Fibroblast of upper back skin (primary cell): ENCODE measurements at places on chromosomes 3 and 15.

- DNase-seq, result no peak
Measured at GRCh38 chr15:60787837-60788691, 309.1 kb upstream of the ICE2 start.

GRCh38 chr15:29074045-29074444 lies 188.3 kb downstream of the APBA2 start:
- DNase-seq, result no peak

DNA sequence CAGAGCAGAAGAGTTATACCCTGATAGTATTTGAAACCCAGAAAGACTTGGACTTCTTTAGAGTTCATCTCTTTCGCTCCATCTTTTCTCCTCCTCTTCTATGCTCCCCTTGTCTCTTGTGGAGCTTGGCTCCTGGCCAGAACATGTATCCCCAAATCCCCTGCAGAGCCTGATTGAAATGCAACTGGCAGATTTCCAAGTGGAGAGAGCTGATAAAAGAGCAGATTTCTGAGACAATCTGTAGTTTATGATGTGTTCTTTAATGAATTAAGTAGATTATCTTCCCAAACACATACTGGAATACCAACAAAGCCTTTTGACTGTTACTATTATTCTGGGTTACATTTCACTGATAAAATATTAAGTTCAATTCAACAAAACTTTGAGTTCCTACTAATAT lies 33.4 kb downstream of the UNC13C start:
- no peak for DNase-seq

DNA sequence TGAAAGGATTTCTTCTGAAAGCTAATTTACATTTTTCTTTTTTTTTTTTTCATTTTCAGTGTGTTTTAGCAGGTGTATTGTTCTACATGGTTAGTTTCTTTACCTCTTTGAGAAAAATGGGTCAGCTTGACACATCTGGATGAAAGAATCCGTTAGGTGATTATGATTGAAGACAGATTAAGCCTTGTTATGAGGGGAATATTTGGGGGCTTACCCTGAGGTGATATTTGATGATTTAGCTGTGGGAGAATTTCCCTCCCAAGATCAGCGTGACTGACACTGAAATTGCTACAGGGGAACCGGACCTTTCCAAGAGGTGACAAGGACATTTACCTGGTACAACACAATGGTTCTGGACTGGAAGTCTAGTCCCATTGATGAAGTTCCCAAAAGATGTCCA lies 147.5 kb downstream of the NFKBIZ start:
- no peak for DNase-seq

DNA sequence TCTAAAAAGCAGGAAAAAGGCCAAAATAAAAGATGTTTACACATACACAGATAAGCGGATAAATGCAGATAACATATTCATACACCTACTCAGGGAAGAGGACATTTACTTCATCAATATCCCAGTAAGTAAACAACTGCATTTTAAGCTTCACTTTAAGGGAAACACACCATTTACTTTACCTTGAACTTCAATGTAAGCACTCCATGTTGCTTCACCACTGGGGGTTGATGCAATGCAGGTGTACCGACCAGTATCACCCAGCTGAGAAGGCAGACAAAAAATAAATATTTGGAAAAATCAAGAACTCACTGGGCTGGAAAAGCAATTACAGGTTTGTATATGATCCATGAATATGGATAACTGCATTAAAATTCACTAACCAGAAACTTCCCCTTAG lies 1099.5 kb downstream of the ROBO1 start:
- DNase-seq, result no peak

DNA sequence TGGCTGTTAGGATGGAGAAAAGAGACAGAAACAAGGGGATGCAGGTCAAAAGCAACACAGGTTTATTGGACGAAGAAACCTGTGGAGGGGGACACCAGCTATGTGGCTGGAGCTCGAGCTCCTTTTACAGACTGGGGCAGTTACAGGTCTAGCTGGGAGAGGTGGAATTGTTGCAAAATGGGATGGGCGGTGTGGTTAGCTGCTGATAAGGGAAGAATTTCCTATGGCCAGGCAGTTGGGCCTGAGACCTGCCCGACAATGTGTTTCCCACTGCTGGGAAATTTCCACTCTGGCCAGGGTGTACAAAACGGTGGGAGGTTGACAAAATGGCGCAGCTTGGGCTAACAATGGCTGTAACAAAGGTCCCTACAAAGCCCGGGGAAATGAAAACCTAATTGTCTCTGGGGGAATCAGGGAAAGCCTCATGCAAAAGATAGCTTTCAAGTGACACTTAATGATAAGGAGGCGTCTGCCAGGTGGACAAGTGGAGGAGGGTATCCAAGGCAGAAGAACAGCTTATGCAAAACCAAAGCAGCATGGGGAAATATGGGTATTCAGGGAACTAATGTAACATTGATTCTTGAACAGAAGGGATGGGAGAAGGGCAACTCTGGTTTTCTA lies 137.4 kb upstream of the SGO1 start:
- no peak for DNase-seq

DNA sequence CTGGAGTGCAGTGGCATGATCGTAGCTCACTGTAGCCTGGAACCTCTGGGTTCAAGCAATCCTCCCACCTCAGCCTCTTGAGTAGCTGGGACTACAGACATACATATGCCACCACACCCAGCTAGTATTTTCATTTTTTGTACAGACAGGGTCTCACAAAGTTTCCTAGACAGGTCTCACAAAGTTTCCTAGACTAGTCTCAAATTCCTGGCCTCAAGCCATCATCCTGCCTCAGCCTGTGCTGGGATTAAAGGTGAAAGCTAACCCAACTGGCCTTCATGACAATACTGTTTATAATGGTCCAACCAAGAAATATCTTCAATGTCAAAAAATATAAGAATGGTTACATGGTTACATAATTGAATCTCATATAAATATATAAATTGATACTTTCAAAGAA lies 24.0 kb downstream of the GPR176 start:
- DNase-seq, result no peak

- DNase-seq, result no peak
Measured at GRCh38 chr3:144059481-144059880, 87.9 kb downstream of the DIPK2A start.

- peak; percentile 62 for DNase-seq
Measured at GRCh38 chr3:181623924-181624694, 87.6 kb upstream of the SOX2 start.

GRCh38 chr3:11172096-11172690 lies 17.9 kb downstream of the HRH1 start:
- no peak for DNase-seq

GRCh38 chr3:157844216-157844615 lies 262.0 kb downstream of the SHOX2 start:
- no peak for DNase-seq

DNA sequence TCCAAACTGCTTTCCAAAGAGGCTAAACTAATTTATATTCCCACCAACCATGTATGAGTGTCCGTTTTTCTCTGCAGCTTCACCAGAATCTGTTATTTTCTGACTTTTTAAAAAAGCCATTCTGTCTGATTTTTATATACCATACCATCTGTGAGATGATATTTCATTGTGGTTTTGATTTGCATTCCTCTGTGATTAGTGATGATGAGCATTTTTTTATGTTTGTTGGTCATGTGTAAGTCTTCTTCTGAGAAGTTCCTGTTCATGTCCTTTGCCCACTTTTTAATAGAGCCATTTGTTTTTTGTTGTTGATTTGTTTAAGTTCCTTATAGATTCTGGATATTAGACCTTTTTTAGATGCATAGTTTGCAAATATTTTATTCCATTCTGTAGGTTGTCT lies 179.4 kb upstream of the ALCAM start:
- peak; percentile 20 for DNase-seq

GRCh38 chr15:70521576-70522322 lies 241.6 kb downstream of the UACA start:
- DNase-seq, result no peak

- no peak for DNase-seq
Measured at GRCh38 chr15:49810720-49811119, 189.9 kb downstream of the DTWD1 start.

DNA sequence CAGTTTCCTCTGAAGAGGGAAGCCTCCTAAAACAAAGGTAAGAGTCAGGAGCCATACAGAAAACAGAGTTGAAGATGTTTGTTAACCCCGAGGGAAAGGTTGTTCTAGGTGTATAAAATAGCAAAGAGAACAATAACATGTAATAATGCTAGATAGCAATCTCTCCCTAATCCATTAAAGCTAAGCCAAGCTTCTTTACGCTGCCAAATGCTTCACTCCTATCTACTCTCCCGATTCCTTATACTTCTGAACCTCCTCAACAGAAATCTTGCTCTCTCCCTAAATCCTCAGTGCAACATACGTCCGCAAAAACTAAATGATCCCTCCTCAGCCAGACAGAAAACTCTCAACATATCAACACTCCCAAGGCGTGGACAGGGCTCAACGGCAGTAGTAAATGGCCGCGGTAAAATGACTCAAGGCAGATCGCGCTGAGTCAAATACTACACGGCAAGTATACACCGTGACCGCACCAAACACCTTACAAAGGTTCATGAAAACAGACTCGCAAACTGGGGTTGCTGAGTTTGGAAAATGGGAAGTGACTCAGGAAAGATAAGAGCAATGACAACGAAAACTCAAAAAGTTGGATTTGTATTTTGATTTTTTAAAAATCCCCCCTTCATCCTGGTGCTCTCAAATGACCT lies 682 bp downstream of the CLDND1 start:
- DNase-seq, result peak; percentile 53

DNA sequence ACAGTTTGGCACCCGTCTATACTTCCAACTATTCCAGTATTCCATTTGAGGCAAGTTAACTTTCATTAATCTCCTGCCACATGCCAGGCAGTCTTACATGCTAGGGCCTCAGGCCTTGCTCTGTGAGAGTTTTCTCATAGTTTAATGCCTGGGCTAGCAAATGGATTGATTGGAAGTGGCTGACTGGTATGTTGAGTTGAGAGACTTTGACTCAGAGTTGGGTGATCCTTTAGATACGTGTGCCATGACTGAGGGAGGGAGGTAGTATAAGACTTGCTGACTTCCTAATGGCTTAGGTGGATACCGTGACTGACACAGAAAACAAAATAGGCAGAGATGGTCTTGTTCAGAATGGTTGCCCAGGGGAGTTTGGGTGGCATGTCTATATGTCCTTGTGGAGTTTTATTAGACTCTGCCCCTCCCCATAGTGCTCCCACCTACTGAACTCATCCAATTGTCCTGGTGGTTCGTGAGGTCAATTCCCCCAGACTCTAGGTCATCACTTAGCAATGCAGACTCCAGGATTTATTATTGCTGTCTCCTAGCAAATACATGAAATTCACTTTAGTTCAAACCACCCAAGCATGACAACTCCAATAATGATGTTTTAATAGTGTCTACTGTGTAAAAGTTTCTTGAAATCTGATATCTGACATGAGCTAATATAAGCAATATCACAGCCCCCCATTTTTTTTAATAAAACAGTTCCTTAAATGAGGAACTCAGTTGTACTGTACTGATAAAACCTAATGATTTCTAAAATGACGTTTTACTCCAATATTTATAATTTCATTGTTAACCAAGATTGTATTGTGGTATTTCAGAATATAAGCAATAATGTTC lies 413.9 kb upstream of the MDFIC2 start:
- peak; percentile 35 for DNase-seq

GRCh38 chr3:111936191-111936841 lies 42.5 kb upstream of the ABHD10 start:
- DNase-seq, result peak; percentile 83

GRCh38 chr15:75357976-75358673 lies 10.3 kb downstream of the MAN2C1 start:
- DNase-seq, result no peak

- DNase-seq, result no peak
Measured at GRCh38 chr3:30042916-30043555, 563.4 kb upstream of the TGFBR2 start.

- DNase-seq, result no peak
Measured at GRCh38 chr3:180590396-180590795, 11.6 kb upstream of the TTC14 start.

DNA sequence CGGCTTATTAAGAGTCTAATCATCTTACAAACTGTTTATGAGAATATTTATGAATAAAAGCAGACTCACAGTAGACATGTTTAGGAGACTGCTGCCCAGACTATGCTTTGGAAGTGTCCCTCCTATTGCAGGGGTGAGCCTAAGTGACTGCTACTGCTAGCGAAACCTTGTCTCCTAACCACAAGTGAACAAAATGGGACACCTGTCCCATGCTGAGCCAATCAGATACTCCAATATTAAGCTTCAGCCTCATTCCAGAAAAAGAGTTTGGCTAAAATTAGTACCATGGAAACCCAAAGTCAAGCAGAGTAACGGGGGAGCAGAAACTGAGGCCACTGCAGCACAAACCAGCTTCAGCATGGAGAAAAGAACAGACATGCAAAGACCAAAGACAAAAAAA lies 4.6 kb downstream of the DENND6A start:
- no peak for DNase-seq

GRCh38 chr3:38960953-38961622 lies 90.7 kb downstream of the SCN11A start:
- peak; percentile 13 for DNase-seq

GRCh38 chr3:170728181-170728580 lies 141.8 kb downstream of the RPL22L1 start:
- DNase-seq, result no peak

GRCh38 chr3:101050046-101050445 lies 56.8 kb upstream of the ABI3BP start:
- no peak for DNase-seq

DNA sequence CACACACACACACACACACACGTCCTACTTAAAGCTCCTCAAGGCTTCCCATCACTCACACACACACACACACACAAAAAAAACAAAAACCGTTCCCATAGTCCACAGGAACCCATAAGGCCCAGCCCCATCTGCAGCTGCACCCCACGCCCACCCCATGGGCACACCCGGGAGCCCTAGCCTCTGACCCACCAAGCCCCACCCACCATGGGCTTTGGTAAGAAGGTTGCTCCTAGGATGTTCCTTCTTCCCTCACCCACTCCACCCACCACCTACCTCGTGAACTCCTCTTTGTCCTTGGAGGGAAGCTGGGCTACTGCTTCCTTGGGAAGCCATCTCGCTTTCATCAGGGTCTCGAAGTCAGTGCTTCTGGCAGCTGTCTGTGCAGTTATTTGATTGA lies 115.1 kb downstream of the TPRA1 start:
- no peak for DNase-seq

DNA sequence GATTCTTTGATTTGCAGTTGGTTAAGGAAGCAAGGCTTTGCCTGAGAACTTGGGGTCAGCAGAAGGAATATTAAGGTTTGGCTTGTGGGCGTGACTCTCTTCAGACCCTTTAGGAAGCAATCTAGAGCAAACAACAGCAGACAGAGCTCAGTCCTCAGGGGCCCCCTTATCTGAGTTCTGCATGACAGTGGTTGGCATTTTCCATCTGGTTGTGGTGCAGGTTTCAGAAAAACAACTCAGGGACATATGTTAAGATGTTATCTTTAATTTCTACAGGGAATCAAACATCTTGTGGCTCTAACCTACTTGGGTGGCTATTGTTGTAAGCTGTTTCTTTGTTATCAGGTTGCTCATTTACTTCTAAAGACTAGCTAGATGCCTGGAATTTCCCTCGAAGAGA lies 141.4 kb downstream of the VPS8 start:
- DNase-seq, result no peak

GRCh38 chr15:88909956-88910831 lies 3.0 kb downstream of the MFGE8 start:
- no peak for DNase-seq

- no peak for DNase-seq
Measured at GRCh38 chr3:150603980-150604319, 829 bp downstream of the SELENOT start.

GRCh38 chr3:114706591-114707232 lies 412.9 kb downstream of the TIGIT start:
- peak; percentile 18 for DNase-seq
